DMS53 (cell line): ENCODE measurements at places on chromosomes 2 and 18.

GRCh38 chr2:32946314-32947075 is at the start of gene LTBP1:
LTBP1 (plus strand) TSS chr2:32946953; CDS start chr2:32947325, 372 bp downstream.
- DNase-seq: peak; percentile 80

DNA sequence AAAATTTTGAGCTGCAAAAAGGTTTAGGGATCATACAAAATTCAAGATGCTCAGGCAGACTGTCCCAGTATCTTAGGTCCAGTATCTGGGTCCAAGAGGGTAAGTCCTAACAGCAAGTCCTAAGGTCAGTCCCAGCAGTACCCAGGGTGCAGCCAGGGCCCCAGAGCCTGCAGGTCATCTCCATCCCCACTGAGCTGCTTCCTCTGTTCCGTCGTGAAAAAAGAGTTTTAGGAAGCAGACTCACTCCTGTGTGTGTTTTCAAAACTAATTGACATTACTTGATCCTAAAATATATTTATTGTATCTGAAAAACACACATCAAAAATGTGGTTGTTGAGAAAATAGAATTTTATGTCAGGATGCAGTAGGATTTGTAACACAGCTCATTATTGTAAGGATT is 69.9 kb upstream of the ALKAL2 start:
- no peak for DNase-seq

DNA sequence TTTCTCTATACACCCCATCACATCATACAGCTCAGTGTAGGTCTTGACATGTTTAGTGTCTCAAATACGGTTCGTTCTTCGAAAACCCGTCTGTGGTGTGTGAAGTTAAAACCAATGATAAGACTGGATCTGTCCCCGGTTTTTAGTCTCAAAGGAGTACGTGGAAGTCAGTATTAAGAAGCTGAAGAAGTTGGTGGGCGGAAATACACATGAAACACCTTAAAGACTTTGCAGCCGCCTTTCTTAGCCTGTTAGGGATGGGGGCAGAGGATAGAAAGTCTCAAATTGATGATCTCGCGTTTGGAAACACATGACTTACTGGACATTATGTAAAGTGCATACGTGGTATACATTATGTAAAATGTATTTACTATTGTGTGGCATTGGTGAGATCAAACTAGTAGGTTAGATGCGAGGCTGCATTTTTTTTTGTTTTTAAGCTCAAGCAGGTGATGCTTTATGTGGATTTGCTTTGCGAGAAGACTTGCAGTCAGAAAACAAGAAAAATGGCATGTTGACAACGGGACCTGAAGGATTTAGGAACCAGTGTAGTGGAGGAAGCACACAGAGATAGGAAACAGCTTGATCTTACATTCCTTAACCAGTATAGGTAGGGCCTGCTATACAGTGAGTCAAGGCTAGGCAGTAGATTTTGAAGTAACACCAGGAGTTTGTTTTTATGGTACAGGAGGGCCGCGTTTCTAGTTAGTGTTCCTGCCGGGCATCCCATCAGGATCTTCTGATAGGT is 1.2 kb downstream of the CNOT11 start:
- no peak for DNase-seq

DNA sequence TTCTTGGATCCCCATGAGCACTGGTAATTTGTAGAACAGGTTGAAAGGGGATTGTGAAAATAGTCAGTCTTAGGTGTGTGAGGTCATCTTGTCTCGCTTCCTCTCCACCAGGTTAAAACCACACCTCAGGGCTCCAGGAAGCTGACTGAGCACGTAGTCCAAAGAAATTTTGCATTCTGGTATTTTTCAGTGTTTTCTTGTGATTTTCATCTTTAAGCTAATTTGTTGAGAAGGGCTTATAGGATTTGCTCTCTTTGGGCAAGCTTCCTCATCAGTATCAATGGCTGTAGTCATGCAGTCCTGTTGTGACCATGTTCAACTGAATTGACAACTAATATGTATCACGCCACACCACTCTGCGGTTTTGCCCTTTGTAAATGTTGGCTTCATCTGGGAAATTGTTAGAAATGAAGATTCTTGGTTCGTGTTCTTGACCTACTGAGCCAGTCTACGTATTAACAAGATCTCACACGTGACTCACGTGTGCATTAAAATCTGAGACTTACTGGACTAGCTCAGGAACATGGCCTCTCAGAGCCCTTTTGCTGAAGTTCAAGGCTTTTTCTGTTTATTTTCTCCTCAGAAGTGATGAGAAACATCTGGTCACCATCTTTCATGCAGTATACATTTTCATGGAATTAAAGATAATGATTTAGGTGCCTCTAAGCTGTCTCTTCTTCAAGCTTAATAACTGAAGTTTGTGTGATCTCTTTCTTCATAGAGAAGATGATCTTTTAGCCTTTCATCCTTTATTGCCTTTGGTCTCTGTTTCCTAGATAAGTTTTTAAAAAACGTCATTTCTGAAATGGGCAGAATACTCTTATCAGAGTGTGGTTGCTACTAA is 32.8 kb downstream of the FMNL2 start:
- DNase-seq: no peak

DNA sequence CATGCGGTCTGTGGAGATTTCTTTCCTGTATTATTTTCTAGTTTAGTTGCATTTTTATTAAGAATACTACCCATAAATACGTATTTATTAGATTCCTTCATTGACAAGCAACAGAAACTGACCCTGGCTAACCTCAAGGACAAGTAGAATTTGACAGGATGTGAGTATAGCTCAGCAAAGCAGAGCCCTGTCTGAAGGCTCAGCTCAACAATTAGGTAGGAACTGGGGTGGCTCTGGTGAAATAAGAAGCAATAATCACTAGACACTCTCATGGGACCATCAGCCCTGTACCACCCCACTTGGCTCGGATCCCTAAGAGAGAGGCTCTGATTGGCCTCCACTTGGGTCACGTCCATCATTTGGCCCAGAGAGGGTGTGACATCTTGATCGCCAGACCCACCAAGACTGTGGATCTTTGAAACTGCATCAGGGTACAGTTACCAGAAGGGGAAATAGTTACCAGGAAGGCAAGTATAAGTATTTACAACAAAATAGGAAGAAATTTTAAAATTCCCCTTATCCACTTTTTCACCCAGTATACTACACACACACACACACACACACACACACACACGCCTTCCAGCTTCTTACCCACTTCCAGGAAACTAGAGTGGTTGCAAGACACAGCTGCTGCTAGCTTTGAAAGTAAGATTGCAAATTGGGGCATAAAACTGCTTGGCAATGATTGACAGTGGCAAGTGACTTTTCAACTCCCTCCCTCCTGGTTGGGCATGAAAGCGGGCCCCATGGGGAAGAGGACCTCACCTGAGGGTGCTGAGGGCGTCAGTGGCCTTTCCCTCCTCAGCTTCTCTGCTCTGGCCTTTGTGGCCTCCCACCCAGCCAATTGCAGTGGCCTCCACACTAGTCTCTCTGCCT is 41.8 kb downstream of the KCTD18 start:
- no peak for DNase-seq

DNA sequence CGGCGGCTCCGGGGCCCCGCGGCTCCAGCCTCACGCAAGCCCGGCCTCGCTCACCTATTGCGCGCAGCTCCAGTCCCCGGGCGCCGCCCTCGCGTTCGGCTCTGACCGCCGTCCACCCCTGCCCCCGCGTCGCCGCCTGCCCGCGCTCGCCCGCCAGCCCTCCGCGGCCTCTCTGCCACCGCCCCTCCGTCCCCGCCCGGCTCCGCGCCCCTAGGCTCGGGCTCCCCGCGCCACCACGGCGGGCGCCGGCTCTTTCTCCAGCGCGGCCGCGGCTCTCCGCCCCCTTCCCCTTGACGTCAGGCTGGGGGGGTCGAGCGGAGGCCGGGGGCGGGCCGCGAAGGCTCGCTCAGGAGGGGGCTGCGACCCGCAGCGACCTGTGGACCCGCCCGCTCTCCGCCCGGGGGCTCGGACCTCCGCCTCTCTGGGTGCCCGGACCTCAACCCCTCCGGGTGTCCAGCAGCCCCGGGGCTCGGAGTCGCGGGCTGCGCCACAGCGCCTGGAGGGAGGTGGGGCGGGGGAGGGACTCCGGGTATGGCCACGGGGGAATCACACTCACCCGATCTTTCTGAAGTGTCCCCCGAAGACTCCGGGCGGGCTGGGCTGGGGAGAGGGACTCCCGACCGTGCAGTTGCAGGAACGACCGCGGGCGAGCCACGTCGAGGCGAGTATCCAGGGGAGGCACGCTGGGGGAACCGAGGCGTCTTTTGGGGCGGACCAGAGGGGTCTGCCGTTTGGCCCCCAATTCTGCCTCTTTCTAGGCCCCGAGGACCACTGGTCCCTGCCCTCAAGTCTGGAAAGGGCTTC is at the start of gene SEMA4C:
TSS of gene SEMA4C (minus strand) at position 259 of the 804 bp plus-strand sequence. CDS start 2,194 bp downstream, outside the sequence.
- peak; percentile 88 for DNase-seq

- DNase-seq: no peak
Measured at GRCh38 chr2:105149272-105149671, 92.3 kb upstream of the GPR45 start.

DNA sequence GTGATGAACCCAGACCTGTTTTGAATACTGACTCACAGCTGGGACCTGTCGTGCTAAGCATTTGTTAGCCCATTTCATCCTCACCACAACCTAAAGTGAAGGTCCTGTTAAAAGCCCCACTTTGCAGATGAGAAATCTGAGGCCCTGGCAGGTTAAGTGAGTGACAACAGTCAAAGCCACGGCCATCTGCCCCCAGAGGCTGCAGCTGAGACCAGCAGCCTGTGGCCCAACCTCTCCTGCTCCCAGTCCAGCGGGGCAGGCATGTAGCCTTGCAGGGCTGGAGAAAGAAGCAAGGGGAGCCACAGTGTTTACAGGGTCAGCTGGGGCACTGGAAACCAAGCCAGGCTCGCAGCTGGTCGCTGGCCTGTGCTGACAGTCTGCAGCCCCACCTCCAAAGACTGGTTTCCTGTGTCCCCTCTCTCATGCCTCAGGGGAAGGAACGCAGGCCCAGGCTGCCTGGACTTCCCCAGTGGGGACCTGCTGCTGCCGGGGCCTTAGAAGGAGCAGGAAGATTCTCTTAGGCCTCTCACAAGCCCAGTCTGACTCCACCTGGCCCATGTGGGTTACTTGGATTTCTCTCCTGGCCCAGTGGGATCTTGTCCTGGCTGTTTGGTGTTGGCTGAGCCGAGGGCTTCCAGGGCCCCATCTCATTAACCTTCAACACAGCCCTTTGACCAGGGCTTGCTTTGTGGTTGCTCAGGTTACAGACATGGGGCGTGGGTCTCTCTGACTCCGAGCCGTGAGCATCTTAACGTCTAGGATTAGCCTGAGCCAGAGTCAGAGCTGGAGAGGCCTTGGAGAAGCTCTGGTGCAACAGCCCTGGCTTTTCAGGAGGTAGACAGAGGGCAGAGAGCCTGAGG is 1.7 kb downstream of the INPP5D start:
- DNase-seq: no peak

- no peak for DNase-seq
Measured at GRCh38 chr2:133193544-133194361, 374.5 kb downstream of the NCKAP5 start.

- no peak for DNase-seq
Measured at GRCh38 chr18:59063300-59063906, 76.3 kb upstream of the SEC11C start.

DNA sequence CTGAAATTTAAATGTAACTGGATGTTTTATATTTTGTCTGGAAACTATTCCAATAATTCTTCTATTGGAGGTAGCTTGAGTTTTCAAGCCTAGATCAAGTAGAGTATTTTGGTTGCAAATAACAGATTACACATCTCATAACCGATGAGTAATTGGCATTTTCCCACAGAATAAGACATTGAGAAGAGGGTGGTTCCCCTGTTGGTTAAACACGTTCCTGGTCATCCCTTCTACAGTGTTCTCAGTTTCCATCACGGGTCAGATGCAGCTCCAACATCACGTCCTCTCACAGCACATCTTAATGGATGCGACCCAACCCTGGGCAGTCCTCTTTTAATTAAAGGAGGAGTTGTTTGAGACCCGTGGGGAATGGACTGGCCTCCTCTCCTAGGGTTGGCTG is 149.0 kb upstream of the ZNF516 start:
- no peak for DNase-seq

- DNase-seq: no peak
Measured at GRCh38 chr18:6885006-6885481, 155.5 kb downstream of the ARHGAP28 start.

DNA sequence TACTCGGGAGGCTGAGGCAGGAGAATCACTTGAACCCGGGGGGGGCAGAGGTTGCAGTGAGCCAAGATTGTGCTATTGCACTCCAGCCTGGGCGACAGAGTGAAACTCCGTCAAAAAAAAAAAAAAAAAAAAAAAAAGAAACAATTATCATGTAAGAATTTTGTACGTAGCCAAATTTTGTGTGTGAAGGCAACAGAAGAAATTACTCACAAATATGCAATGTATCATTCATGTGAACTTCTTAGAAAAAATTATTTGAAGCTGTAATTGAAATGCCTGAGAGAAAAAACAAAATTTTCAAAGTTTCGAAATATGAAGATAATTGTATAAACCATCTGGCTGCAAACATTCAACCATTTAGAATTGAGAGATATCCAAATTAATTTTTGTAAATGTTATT is 204.8 kb upstream of the PARD3B start:
- DNase-seq: no peak

DNA sequence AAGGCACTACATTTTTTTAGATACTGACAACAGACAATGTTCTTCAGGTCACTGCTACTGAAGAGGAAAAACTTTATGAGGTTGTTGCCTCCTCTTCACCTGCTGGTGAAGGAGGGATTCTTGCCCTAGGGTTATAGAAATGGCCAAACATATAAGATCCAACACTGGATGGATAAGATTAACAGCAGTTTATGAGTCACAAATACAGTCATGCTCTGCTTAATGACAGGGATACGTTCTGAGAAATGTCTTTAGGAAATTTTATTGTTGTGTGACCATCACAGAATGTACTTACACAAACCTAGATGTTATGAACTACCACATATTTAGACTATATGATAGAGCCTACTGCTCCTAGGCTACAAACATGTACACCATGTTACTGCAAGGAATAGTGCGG is 57.4 kb upstream of the AMMECR1L start:
- no peak for DNase-seq

DNA sequence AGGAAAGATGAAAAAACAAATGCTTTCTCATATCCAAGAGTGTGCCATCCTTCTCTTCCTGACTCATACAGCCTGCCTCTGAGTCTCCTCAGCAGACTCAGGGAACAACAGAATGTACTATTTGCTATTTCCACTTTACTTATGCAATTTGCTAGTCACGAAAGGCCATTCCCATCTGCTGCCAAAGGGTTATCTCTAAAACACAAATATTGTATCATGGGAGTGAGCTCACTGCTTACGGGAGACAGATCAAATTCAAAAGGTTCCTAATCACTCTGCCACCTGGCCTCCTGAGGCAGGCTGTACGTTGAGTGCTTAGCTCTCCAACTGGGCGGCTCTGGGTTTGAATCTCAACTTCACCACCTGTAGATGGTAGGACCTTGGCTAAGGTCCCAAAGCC is 92.0 kb downstream of the GAREM1 start:
- DNase-seq: peak; percentile 93

GRCh38 chr18:45009756-45010155 is 329.1 kb downstream of the SETBP1 start:
- DNase-seq: no peak

DNA sequence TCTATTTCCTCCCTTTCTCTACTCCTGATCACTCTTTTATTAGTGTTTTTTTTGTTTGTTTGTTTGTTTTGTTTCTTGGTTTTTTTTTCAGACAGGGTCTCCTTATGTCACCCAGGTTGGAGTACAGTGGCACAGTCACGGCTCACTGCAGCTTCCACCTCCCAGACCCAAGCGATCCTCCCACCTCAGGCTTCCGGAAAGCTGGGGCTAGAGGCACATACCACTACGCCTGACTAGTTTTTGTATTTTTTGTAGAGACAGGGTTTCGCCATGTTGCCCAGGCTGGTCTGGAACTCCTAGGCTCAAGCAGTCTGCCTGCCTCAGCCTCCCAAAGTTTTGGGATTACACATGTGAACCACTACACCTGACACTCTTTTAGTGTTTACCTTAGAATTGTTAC is 122.3 kb downstream of the ATL2 start:
- DNase-seq: no peak

GRCh38 chr2:175282300-175282699 is 100.8 kb upstream of the ATP5MC3 start:
- peak; percentile 81 for DNase-seq
